ENCODE measurements at places on chromosomes 2 and 18.

- no peak for DNase-seq
Measured at GRCh38 chr2:71277147-71277475, 50.2 kb upstream of the PAIP2B start.

DNA sequence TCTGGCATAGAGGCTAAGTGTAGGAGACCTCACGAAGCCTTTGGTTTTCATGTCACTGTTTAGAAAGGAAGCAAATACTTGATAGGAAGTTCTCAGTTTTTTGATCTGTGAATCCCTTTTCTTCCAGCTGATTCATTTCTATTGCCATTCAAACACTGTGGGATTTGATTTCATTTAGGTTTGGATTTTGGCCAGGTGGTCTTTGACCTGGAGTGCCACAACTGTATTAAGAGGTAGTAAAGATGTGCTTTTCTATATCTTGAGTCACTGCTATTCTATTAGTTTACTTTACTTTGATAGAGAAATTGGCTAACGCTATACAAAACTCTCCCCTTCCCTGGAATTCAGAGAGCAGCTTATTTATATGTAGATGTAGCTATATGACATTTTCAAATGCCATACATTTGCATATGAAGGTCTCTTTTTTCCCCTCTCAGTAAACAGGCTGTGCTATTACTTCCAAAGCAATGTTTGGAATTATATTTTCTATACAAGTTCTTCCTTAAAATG lies 132.4 kb upstream of the CAVIN2 start:
- DNase-seq, result no peak

- no peak for DNase-seq
Measured at GRCh38 chr18:36187826-36188721, 777 bp downstream of the MOCOS start.

DNA sequence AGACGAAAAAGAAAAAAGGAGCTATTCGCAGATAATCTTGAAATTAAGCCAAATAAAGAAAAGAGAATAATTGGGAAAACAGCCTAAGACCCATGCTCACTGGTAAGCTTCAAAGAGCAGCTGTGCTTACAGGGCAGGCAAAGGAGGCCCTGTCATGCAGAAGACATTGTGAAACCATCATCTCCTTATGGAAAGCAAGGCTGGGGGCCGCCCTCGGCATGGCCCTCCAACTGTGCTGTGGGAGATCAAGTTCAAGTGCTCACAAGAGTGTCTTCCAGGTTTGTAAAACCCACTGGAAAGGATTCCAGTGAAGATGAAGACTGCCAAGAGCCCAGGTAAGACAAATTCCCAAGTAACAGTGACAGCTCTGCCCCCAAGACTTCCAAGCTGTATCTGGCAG lies 32.2 kb downstream of the ACVR1 start:
- DNase-seq, result no peak

DNA sequence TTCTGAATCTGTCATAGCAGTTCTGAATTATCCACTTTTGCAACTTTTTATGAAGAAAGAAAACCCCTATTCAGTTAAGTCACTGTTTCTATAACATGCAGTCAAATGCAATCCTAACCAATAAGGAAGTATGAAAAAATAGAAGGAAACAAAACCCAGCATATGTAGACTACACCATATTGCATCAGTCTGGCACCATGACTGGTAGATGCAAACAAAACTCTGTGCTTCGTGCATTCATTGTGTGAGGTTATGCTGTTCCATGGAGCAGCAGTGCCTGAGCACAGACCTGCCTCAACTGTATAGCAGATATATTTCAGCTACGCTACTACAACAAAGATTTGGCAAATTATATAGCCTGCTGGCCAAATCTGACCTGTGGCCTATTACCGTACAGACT lies 325.5 kb downstream of the LRP1B start:
- no peak for DNase-seq

- no peak for DNase-seq
Measured at GRCh38 chr2:175889701-175890302, 112.3 kb downstream of the LNPK start.
